Stimulated activated CD8-positive, alpha-beta memory T cell treated with anti-CD3 and anti-CD28 coated beads, Interleukin-2, amount 100 ng/mL, for 1 hour (primary cell): ENCODE measurements at places on chromosomes 7 and 10.

DNA sequence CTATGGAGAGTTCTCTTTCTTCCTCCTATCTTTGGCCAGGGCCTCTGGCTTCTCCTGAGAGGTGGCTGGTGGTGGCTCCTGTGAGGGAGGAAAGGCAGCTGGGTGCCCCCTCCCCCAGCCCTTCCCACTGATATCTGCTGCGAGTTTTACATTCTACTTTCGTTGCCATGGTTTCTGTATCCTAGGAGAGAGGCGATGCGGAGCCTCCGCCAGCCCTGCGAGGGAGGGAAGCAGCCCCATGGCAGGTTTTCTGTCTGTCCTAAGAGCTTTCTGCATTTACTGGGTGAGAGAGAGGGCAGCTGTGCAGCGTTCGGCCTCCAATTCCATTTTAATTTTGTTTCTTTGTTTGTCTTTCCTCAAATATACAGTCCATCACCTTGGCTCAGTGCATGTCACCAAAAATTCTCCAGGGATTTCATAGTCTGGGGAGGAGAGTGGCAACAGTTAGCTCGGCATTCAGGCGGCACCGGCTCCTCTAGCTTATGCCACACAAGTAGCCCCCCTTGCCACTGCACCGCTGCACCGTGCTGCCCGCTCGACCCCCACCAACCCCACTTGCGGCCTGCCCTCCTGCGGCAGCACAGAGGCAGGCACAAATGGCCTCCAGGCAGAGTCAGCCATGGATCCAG is 20.4 kb downstream of the DNAJB12 start:
- DNase-seq, result no peak

DNA sequence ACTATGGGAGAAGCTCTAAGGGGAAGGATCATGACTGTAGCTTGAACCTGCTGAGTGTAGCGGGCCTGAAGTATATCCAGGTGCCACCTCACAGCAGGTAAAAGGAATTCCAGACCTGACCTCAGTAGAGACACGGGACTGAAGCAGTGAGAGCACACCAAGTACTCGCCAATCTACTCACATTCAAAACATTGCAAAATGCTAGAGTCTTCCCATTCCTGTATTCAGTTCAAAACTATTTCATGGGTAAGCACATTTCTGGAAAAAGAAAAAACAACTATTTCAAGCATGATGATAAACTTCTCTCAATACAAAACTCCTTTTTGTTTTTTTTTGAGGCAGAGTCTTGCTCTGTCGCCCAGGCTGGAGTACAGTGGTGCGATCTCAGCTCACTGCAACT is 121.9 kb upstream of the AUTS2 start:
- DNase-seq, result no peak

DNA sequence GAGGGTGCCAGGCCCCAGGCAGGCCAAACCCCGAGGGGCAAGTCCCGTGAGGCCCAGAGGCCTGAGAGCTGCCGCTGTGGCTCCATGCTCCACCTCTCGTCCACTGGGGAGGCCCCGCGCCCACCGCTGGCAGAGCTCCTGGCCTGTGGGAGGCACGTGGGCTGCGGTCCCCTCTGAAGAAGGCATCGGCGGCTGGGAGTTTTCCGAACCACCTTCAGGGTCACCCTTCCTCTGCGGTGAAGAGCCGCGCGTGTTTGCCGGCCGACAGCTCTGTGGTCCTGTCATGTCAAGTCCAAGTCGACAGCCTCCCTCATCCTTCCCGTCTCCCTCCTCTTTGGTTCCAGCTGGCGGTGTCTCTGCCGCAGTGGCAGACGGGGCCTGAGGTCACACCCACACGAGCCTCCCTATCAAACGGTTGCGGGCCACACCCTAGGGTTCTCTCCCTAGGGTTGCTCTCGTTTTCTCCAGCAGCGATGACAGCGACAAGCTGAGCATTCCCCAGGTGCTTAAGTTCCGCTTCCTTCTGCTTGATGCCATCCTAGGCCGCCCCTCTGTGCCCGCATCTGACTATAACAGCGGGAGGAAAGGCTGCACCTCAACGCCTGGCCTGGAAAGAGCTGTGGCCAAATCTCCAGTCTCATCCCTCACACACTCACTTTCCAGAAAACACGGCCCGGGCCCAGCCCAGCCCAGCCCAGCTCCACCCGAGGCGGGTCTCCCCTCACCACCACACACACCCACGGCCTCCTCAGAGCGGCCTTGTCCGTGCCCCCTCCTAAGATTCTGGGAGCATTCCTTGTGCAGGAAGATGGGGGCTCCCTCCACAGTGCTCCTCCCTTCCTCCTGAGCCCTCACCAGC is 185.0 kb downstream of the ELFN1 start:
- no peak for DNase-seq

DNA sequence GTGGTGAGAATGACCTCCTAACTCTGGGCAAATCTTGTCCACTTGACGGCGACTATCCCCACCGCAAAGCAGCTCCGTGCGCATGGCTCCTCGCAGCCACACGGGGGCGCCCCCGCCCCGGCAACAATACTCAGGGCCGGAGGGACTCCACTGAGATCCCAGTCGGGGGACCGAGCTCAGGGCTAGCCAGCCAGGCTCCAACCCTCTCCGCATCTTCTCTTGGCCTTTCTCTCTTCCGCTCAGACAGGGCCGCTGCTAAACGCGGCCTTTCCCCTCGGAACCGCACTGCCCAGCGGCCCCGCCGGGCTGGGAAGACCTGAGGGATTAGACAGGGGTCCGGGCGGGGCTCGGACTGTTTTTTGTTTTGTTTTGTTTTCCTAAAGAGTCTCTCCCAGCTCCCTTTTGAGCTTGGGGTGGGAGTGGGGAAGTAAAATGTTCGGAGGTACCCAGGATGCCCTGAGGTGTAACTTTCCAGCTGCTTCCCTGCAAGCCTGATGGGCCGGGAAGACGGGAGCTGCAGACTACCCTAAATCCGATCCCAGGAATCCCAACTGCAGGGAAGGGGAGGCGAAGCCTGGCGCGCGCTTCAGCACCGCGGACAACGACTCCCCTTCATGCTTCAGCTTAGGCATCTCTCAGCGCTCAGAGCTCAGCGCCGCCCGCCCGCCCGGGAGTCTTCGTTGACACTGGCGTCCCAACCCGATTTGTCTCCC is 2.7 kb downstream of the KCNIP2 start:
- no peak for DNase-seq

GRCh38 chr10:18472977-18473376 is 178.4 kb downstream of the NSUN6 start:
- no peak for DNase-seq

DNA sequence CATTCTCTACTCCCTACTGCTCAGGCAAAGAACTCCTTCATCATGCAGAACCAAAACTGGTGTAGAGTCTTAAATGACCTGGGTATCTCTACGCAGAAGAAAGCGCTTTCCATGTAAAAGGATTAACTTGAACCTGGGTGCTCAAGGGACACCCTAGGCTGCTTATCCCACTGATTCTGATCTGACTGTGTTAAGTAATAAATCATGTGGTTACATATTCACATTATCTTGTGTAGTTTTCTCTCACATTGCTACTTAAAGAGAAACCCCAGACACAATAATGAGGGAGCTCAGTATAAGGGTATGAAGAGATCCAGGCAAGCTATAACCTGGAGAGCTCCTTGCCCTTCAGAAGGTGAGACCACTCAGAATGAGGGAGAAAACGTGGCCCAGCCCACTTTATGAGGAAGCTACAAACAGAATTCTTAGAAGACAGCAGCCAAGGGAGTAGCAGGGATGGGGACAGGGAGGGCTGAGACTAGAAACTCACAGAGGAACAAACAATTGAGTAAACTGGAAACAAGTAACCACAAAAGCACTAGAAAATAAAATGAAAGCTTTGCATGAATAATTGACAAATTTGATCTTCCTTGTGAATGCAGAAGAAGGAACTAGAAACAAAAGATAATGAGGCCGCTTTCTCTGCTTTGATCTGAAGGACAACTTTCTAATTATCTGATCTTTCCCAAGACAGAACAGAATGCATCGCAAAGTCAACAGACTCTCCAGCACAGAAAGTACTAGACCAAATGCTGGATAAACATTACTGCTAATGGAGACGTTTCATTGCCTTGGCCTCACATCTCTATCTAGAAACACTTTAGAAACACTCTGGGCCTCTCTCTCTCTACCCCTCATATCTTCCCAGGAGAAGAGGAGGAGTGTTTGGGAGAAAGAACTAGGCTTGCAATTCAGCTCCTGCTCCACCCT is 76.1 kb downstream of the LRRC17 start:
- DNase-seq, result no peak

- DNase-seq, result no peak
Measured at GRCh38 chr7:69412331-69413146, 185.7 kb upstream of the AUTS2 start.

DNA sequence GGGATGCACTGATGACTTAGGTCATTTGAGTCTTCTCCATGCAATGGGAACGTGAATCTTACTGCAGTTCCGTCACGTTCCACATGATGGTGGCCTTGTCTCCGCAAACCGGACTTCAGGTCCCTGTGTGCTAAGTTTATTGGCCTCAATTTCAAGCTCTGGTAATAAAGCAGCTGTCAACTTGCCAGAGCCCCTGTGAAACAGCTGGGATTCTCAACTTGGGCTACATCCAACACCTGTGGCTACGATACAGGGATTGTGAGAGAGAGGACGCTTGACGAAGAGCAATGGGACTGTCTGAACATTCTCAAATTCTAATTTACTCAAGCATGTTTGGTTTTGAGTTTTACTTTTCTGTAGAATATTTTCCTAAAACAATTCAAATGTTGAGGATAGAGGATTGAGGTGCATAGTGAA is 174.2 kb downstream of the PTN start:
- DNase-seq, result no peak

- DNase-seq, result no peak
Measured at GRCh38 chr10:121104476-121105111, 253.4 kb downstream of the WDR11 start.
